GM04504 (cell line): ENCODE measurements at places on chromosomes 7 and 10.

GRCh38 chr10:48505394-48506112 is 99.3 kb downstream of the ARHGAP22 start:
- DNase-seq, result no peak

- DNase-seq, result no peak
These were observed 2.6 kb upstream of the PLXNA4 start for GRCh38 chr7:132578826-132579225.

- no peak for DNase-seq
These were observed 75.2 kb downstream of the DNAJB6 start for GRCh38 chr7:157412021-157412443.

DNA sequence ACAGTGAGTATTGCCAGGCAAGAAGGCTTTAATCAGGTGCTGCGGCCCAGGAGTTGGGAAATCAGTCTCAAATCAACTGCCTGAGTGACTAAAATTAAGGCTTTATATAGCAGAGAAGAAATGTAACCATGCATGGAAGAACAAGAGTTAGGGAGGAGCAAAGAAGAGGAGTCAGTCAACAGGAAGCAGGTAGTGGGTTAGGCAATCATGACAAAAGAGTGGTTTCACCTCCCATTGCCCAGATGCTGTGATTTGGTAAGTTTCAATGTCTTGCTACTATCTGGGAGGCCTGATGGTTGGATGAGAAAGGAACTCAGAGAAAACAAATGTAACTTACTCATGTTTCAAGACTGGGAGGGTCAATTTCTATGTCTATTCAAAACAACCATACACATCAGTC is 998.3 kb downstream of the GATA3 start:
- DNase-seq, result no peak

- no peak for DNase-seq
These were observed 281.8 kb upstream of the KLF6 start for GRCh38 chr10:4066581-4067390.

GRCh38 chr10:87706731-87707130 is 47.1 kb downstream of the PAPSS2 start:
- DNase-seq, result peak; percentile 35

GRCh38 chr7:5494683-5495561 is 71.3 kb upstream of the TNRC18 start:
- DNase-seq, result peak; percentile 48

GRCh38 chr7:143406002-143406357 is 2.7 kb downstream of the EPHA1 start:
- DNase-seq, result no peak

GRCh38 chr7:29900745-29901144 is 88.9 kb downstream of the SCRN1 start:
- DNase-seq, result no peak

- DNase-seq, result no peak
These were observed 67.5 kb downstream of the LRMDA start for GRCh38 chr10:75498884-75499350.

DNA sequence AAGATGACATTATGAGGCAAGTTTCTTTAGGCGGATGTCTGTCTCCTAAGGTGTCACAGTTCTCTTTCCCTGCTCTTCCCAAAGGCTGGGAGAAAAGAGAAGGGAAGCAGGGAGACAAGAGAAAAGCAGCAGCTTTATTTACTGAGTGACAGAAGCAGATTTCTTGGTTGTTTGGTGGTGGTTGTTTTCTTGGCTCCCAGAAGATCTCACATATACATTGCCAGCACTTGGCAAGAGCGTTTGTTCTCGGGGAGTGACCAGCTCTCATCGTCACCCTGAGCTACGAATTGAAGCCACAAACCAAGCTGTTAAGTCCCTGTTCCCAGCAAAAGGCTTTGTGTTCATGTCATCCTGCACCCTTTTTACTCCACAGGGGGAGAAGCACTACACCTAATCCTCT is 11.4 kb downstream of the CDHR3 start:
- DNase-seq, result no peak

GRCh38 chr7:137298464-137298794 is 45.1 kb downstream of the PTN start:
- DNase-seq, result no peak

DNA sequence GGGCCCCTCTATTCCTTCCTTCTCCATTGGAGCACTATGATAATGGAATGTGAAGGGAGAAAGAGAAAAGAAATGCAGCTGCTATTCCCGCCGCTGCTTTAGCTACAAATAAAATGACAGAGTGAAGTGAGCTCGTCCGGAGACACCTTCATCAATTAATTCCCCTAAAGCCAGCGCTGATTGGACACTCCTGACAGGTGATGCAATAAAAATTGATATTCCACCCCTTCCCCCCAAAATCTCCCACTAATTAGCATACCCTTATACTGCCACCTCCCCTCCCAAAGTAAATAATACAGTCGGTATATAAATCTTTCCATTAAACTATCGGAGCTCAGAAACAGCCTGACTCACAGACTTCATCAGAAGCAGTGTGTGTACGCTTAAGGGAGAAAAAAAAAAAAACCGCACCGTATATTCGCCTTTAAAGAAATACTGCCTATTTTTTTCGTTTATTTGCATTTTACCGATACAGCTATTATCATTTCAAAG is 7.3 kb downstream of the SKIDA1 start:
- DNase-seq, result no peak

DNA sequence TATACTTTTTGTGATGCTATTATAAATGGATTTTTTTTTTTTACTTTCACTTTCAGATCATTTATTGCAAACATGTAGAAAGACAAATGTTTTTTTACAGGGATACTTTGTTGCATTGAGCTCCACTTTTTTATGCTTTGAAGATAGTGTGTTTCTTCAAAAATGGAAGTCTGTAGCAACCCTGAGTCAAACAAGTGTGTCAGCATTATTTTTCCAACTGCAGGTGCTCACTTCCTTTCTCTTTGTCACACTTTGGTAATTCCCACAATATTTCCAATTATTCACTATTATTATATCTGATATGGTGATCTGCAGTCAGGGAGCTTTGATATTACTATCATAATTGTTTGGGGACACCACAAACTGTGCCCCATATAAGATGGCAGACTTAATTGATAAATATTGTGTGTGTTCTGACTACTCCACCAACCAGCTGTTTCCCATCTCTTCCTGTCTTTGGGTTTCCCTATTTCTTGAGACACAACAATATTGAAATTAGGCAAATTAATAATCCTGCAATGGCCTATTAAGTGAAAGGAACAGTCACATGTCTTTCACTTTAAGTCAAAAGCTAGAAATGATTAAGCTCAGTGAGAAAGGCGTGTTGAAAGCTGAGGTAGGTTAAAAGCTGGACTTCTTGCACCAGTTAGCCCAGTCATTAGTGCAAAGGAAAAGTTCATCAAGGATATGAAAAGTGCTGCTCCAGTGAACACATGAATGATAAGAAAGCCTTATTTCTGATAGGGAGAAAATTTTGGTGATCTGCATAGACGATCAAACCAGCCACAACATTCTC is 231.3 kb upstream of the SH2B2 start:
- DNase-seq, result no peak

DNA sequence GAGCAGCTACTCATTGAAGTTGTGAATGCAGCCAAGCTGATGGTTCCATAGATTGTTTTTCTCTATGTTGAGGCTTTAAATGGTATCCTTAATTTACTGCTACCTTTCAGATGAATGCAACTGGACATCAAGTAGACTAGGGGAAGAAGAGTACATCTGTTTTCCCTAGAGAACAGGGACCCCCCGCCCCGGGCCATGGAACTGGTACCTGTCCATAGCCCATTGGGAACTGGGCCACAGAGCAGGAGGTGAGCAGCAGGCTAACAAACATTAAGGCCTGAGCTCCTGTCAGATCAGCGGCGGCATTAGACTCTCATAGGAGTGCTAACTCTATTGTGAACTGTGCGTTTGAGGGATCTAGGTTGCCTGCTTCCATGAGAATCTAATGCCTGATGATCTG is 391.3 kb downstream of the AUTS2 start:
- DNase-seq, result no peak

DNA sequence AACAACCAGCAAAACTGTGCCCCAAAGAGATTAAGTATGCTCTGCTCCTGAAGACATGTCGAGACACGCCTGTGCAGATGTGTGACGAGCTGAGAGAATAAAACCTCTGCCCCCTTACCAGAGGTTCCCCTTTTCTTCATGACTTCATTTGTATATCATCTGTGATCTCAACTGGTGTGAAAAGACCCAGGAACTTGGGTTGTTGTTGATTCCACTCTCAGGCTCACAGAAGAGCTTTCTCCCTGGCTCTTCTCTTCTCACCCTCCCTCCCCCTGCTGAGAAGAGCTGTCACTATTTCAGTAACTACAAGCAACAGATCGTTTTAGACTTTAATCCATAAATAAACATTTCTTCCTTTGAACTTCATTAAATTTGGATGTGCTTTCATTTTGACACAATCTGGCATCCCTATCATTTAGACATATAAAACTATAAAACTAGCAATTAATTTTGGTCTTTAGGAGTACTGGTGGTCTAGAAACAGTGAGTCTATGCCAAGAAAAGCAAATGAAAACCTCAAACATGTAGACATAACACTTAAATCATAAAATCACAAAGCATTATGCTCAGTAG is 179.3 kb upstream of the FZD8 start:
- no peak for DNase-seq

GRCh38 chr7:5226921-5227785 is 37.1 kb downstream of the WIPI2 start:
- no peak for DNase-seq

DNA sequence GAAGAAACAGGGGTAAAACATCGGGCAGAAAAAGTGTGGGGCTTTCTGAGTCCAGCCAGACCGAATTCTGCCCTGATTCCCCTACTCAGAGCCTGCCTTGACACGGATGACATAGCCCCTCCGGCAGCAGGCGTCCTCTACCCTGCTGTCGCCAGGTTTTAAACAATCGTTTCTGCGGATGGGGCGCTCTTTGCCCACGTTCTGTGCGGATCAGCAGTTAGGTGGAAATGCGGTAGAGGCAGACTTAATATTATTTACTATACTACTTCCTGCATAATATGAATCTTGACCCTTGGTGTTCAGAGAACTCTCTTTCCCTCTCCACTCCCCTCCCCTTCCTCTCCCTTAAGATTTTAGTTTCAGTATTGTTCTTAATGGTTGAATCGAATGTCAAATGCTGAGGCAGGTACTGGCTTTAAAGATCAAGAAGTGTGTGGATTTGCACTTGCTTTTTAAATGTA is 2.4 kb downstream of the GATA3 start:
- DNase-seq, result no peak

DNA sequence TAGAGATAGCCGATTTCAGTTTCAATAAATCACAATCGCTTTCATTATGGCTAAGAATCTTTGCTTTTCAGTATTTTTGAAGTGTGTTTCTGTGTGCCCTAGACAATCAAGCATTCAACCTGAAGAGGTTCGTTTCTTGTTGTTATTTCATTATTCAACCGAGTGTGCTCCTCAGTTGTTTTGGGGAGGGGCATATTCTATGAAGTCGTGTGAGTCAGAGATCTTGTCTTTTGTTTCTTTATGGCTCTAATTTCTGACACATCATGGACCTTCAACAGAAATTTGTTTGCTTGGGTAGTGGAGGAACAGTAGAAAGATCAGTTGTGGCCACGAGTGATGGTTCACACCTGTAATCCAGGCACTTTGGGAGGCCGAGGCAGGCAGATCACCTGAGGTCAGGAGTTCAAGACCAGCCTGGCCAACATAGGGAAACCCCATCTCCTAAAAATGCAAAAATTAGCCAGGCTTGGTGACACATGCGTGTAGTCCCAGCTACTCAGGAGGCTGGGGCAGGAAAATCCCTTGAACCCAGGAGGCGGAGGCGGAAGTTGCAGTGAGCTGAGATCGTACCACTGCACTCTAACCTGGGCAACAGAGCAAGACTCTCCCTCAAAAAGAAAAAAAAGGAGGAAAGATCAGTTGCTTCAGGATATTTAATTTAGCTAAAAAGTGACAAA is 38.3 kb downstream of the C1QL3 start:
- no peak for DNase-seq

GRCh38 chr7:73647725-73648592 is 19.7 kb upstream of the VPS37D start:
- no peak for DNase-seq

- DNase-seq, result no peak
These were observed 1.0 kb upstream of the LRRN3 start for GRCh38 chr7:111089822-111090426.

DNA sequence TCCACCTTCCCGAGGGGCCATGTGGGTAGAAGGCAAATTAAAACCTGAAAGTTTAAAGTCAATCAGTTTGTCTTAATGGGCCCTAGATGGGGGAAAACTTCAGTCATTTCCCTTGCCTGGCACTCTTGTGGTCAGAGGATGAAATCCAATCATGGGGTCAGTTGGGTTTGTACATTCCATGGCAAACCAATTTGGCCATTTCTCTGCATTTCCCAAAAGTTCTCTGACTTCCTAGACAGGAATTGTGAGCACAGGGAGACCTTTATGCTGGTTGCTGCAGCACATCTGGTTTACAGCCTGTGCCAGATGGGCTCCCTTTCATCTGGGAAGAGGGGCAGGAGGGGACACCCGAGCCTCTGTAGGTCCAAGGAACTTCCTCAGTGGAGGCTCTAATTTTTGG is 113.0 kb downstream of the CYP26A1 start:
- no peak for DNase-seq

GRCh38 chr10:99422529-99423096 is 7.8 kb downstream of the GOT1 start:
- no peak for DNase-seq

DNA sequence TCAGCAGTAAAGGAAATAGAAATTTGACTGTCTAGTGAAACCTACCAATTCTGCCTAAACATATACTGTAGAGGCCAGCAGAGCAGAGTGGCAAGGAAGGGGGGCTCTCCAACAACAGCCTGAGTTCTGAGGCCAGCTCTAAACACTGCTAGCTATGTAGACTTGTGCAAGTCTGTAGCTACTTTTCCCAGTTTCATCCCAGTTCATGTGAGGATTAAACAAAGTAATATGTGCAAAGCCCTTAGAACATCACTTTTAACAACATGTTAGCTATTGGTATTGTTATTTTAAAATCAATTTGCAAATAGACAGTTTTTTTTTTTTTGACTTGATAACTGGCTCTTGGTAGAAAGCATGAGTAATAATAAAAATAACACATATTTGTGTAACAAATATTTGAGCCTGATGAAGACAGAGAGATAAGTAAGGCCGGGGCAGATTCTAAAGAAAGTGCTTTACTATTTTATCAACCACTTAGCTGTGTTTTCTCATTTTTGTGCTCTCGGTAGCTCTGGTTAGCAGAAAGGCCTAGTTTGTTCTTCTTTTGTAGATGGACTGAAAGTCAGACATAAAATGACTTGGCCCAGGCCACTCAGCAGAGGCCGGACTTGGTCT is 9.3 kb downstream of the CHST12 start:
- no peak for DNase-seq

DNA sequence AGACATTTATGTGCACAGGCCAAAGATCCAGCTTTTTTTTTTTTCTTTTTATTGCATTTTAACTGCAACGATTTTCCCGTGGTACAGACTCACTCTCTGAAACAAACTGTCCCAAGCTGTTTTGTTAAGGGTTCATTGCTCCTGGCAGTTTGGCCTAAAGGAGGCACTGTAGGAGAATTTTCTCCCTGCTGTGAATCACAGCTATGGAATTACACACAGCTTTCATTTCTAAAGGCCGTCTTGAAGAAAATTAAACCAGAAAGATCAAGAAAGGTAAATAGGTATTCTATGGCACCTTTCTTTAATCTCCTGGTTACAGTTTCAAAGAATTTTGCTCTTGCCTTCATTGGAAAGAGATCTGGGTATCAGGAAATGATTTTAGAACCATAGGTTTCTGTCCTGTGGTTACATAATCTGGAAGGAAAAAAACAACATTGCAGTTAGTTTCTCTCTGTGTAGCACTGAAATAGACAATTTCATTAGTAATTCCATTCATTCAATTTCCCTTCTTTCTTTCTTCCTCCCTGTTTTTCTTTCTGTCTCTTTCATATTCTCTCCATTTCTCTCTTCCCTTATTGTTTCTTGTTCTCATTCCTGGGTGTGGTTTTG is 51.2 kb downstream of the PDK4 start:
- DNase-seq, result peak; percentile 48

- DNase-seq, result no peak
These were observed 1274.0 kb upstream of the CELF2 start for GRCh38 chr10:9743639-9744038.
